ENCODE measurements at places on chromosomes 6 and 20.

- no peak for DNase-seq
These were observed 181.1 kb upstream of the PRSS16 start for GRCh38 chr6:27066381-27066780.

- DNase-seq: no peak
These were observed 468.1 kb upstream of the MANEA start for GRCh38 chr6:95109212-95109611.

- no peak for DNase-seq
These were observed 81.1 kb downstream of the RIPOR3 start for GRCh38 chr20:50610212-50610718.

- no peak for DNase-seq
These were observed 57.7 kb upstream of the SLC22A1 start for GRCh38 chr6:160063771-160064413.

GRCh38 chr6:36613200-36613995 is 19.2 kb downstream of the SRSF3 start:
- no peak for DNase-seq

GRCh38 chr6:111591901-111592461 is 13.7 kb downstream of the TRAF3IP2 start:
- no peak for DNase-seq

DNA sequence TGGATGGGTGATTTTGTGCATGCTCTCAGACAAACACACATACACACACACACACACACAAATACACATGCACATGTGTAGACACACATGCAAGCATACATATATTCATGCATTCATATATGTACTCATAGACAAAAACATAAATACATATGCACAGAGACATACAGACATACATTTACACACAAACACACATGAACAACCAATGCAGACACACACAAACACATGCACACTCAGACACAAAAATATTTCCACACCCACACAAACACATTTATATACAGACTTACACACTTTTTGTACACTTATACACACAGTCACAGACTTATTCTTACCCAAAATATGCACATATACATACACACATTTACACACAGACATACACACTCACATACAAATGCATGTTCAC is 94.9 kb upstream of the NKX2-2 start:
- DNase-seq: no peak

DNA sequence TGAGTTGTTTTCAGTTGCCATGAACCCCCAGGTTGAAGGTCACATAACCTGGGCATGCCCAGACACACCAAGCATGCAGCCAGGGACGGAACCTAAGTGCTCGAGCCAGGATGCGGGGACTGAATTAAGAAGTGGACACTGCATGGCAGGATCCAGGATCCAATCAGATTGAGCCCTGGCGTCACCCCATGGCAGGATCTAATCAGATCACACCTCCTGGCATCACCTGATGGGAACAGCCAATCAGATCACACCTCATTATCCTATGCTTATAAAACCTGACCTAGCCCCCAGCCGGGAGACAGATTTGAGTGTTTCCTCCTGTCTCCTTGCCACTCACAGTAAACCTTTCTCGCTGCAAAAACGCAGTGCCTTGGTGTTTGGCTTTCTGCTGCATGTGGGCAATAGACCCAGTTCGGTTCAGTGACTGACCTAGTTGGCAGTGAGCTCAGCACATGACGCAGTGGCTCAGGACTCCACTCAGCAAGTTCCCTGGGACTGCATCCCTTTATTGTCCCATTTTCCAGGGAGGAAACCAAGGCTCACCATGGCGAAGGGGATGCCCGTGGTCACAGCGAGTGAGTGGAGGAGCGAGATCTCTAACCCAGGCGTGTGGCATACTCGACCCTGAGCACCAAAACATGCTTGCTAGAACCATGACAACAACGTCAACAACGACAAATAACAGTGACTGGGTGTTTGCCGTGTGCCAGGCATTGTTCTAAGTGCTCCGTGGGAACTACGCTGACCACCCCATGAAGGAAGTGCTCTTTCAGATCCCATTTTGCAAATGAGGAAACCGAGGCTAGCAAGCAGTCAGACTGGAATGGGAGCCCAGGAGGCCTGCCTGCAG is 66.3 kb downstream of the RBM38 start:
- DNase-seq: no peak

DNA sequence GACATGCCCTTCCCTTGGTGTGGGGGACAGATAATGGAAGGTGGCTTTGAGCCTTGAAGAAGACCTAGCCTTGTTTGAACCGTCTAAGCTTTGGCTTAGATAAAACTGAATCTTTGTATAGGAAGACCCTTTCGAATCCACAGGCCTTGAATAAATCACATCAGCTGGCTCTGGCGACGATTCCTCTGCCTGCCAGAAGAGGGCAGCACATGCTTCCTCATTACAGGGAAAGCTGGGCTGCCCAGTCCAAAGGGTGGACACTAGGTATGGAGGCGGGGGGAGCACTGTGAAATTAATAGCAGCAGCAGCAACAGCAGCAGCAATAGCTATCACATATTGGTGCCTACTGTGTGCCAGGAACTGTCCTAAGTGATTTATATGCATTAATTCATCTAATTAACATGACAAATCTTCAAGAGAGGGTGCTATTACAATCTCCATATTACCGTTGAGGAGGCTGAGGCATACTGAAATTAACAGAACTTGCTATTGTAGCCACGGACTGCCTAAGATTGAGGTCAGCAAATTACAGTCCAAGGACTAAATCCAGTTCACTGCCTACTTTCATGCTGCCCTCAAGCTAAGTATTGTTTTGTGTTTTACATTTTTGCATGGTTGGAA is 85.1 kb downstream of the CLIC5 start:
- peak; percentile 77 for DNase-seq

DNA sequence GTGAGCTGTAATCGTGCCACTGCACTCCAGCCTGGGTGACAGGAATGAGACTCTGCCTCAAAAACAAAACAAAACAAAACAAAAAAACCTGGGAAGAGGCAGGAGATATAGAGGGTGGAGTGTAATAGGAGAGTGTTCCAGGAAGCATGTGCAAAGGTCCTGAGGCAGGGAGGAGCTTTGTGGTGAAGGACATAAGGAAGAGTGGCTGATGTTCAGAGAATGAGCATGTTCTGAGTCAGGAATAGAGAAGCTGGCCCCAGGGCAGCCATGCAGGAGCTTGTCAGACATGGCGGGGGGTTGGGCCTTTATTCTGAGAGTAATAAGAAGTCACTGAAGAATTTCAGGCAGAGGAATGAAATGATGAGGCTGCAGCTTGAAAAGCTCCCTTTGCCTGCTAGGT is 337.0 kb downstream of the CDH26 start:
- DNase-seq: no peak

DNA sequence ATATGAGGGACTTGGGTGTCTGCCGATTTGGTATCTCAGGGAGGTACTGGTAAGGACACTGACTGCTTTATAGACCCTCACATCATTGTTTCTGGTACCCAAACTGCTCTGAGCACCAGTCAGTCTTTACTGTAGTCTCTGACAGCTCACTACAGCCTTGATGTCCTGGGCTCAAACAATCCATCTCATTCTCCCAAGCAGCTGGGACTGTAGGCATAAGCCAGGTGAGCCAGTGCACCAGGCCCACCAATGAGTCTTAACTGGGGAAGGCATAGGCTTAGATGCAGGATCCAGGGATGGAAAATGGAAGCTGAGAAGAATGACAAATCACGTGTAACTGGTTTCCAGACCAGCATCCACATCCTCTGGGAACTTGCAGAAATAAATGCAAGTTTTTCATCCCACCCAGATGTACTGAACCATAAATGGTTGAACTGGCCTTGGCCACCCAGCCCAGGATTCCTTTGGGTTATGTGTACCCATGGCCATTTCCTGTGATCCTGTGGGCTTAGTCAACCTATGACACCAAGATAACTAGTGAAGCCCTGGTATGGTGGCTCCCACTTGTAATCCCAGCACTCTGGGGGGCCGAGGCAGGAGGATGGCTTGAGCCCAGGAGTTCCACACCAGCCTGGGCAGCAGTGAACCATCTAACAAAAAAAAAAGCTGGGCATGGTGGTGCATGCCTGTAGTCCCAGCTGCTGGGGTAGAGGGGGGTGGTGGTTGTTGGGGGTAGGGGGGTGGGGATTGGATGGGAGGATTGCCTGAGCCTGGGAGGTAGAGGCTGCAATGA is 5.8 kb downstream of the TUBB start:
- peak; percentile 38 for DNase-seq

GRCh38 chr6:88168362-88168761 is 2.2 kb upstream of the CNR1 start:
- DNase-seq: no peak

GRCh38 chr6:13841936-13842335 is 27.6 kb upstream of the MCUR1 start:
- no peak for DNase-seq

- DNase-seq: no peak
These were observed 544.4 kb upstream of the JAG1 start for GRCh38 chr20:11218173-11218680.

DNA sequence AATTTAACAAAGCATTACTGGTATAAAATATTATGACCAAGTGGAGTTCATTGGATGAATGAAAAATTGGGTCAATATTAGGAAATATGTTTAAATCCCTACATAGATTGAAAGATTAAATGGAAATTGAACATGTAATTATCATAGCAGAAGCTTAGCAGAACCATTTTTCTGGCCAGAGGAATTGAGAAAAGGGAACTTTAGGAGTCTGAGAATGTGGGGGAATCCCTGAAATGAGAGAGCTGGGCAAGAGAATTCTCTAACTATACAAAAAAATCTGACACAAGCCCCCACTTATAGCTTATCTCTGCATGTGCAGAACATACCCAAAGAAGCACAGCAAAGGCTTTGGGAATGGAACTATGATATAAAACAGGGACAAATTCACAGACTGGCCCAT is 67.4 kb upstream of the ARHGAP18 start:
- DNase-seq: no peak

- DNase-seq: no peak
These were observed 39.8 kb upstream of the GCLC start for GRCh38 chr6:53584726-53585125.

DNA sequence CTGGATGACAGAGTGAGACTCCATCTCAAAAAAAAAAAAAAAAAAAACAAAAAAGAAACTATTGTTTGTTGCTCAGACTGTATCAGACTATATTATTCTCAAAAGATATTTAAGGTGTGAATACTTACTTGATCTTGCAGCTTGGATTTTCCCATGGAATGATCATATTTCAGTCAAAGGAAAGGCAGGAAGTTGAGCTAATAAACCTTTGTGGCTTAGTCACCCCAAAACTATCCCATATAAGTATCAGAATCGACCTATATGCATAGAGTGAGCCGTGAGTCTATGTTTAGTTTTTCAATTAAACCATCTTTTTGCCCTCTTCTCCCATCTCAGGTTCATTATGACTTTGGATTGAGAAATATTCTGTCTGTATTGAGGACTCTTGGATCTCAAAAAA is 152.6 kb downstream of the DNAH8 start:
- DNase-seq: no peak

- no peak for DNase-seq
These were observed 349.2 kb downstream of the ZFAND3 start for GRCh38 chr6:38168699-38169098.

- DNase-seq: peak; percentile 10
These were observed 278.6 kb downstream of the TBC1D32 start for GRCh38 chr6:121055572-121056163.

GRCh38 chr6:119308048-119308570 is 41.5 kb downstream of the MAN1A1 start:
- DNase-seq: no peak

DNA sequence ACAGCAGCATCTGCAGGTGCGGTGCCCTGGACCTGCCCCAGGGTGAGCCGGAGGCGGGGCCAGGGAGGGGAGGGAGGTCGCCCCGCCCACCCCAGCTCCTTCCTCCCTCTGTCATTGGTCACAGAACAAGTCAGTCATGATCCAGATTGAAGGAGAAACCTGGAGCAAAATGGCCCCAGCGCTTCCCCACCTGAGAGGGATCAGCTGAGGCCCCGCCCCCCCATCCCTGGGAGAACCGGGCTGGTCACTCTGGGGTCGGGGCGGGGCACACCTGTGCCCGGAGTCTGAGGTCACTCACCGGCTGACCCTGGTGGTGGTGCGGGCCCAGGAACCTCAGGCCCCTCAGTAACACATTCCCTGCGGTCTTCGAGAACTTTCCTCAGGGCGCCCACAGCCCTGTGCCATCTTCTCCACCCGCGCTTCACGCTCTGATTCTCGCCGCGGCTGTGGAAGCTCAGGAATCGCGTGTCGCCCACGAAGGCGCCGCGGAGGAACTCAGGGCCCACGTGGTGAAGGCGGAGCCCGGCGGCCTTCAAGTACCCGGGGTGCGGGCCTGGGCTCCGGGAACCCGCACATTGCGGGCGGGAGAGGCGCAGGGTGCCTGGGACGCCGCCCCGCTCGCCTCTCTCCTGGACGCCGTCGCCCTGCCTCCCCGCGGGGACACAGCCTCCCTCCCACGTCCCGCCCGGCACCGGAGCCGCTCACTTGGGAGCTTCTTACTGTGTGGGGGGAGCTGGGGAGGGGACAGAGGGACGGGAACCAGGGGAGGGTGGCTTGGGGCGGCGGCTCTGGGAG is 36.4 kb upstream of the HLA-C start:
- DNase-seq: no peak

DNA sequence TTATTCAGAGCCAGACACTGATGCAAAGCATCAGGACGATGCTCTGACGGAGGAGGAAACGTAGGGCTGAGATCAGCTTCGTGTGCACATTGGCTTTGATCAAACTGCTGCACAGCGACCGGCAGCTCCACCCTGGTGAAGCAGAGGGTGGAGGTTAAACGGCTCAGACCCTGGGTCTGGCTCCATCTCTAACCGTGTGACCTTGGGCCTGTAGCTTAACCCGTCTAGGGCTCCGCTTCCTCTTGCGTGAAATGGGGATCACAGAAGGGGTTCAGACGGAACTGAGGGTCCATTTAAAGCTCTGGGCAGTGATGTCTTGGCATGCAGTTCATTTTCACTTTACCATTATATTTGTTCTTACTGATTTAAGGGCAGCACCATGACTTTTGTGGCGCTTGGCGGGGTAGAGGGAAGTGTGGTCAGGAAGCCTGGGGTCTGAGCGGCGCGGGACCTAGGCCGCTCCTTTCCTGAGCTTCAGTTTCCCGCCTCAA is 644 bp downstream of the RBL1 start:
- DNase-seq: peak; percentile 46

DNA sequence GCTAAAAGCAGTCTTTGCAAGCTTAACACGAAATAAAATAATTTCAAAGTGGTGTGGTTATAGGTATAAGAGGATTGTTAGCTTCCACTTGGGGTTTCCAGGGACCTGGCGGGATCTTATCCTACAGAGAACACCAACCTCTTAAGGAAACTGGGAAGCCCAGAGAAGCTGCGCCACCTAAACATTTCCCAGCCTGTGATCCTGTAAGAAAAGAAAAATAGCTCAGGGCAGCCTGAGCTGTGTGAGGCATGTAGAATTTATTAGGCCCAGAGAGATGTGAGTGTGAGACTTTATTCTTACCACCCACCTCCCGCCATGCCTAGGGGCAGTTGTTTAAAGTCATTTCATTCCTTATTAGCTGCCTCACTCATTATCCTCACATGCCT is 54.1 kb downstream of the CCN2 start:
- DNase-seq: no peak

- no peak for DNase-seq
These were observed 56.7 kb upstream of the PNRC1 start for GRCh38 chr6:89023591-89024441.

DNA sequence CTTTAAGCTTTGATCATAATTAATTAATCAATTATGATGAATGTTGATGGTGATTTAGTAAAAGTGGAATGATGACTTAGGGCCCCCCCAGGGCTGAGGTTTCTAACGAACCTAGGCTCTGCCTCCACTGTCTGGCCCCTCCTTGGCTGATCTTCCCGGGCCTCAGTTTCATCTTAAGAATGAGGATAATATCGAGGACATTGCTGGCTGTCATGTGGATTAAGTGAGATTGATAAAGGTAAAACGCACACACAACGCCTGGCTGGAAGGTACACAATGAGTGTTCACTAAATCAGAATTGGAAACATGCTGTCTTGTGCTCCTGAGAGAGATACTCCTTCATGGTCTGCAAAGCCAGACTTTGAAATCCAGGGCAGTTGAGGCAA is 5.3 kb upstream of the SULF2 start:
- no peak for DNase-seq
